ENCODE measurements at places on chromosomes 7 and 10.

GRCh38 chr10:51073453-51074237, 642 bp upstream of the PRKG1 start:
- DNase-seq: no peak

GRCh38 chr7:126698446-126698845, 554.3 kb downstream of the GRM8 start:
- no peak for DNase-seq

- DNase-seq: no peak
These were observed 10.1 kb downstream of the ACTR1A start for GRCh38 chr10:102492344-102492939.

GRCh38 chr7:8629504-8629903, 196.1 kb downstream of the NXPH1 start:
- no peak for DNase-seq

DNA sequence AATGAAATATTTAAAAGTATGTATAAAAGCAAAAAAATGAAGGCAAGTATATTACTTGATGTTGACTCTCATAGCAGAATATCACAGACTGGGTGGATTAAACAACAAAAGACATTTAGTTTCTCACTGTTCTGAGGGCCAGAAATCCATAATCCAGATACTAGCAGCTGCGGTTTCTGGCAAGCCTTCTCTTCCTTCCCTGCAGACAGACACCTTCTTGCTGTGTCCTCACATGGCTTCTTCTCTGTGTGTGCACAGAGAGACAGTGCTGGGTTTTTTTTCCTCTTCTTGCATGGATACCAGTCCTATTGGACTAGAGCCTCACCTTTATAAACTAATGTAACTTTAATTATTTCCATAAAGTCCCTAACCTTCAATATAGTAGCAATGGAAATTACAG, 127.9 kb upstream of the AKR1E2 start:
- DNase-seq: no peak
